ENCODE measurements at places on chromosomes 16 and 17. TPM values are rescaled to one million over a fixed set of nuclear protein-coding genes. Genes with fewer than 3 reads are reported as not detected.

CIAO3 gene
- 30.2 TPM for total RNA-seq

MYO1D gene
- total RNA-seq: 37.7 TPM

GRB7 gene
- total RNA-seq: 0.23 TPM

IL4R gene
- 69.5 TPM for total RNA-seq

HEATR9 gene
- 0.21 TPM for total RNA-seq

ODAD4 gene
- 0.46 TPM for total RNA-seq

DBNDD1 gene
- total RNA-seq: 1.3 TPM

ST3GAL2 gene
- 61.7 TPM for total RNA-seq

MEIOB gene
- 0.13 TPM for total RNA-seq

VTN gene
- 1.3 TPM for total RNA-seq

CBLN1 gene
- not detected for total RNA-seq

MYOCD gene
- total RNA-seq: not detected

SKA2 gene
- total RNA-seq: 66.8 TPM

IRF8 gene
- 191 TPM for total RNA-seq

SPATA22 gene
- total RNA-seq: not detected

RAMP2 gene
- total RNA-seq: 0.43 TPM

NPIPB2 gene
- total RNA-seq: 9.1 TPM

PRAC2 gene
- not detected for total RNA-seq

GRIN2A gene
- 13.3 TPM for total RNA-seq

NPIPB9 gene
- total RNA-seq: 1.6 TPM

PRR29 gene
- total RNA-seq: not detected

ARHGAP27 gene
- total RNA-seq: 45.7 TPM
